ENCODE measurements at places on chromosomes 1 and 21.

- DNase-seq: no peak
Measured at GRCh38 chr1:96487394-96487793, 234.2 kb upstream of the PTBP2 start.

- DNase-seq: no peak
Measured at GRCh38 chr21:43956019-43956669, 56.0 kb upstream of the TRAPPC10 start.

DNA sequence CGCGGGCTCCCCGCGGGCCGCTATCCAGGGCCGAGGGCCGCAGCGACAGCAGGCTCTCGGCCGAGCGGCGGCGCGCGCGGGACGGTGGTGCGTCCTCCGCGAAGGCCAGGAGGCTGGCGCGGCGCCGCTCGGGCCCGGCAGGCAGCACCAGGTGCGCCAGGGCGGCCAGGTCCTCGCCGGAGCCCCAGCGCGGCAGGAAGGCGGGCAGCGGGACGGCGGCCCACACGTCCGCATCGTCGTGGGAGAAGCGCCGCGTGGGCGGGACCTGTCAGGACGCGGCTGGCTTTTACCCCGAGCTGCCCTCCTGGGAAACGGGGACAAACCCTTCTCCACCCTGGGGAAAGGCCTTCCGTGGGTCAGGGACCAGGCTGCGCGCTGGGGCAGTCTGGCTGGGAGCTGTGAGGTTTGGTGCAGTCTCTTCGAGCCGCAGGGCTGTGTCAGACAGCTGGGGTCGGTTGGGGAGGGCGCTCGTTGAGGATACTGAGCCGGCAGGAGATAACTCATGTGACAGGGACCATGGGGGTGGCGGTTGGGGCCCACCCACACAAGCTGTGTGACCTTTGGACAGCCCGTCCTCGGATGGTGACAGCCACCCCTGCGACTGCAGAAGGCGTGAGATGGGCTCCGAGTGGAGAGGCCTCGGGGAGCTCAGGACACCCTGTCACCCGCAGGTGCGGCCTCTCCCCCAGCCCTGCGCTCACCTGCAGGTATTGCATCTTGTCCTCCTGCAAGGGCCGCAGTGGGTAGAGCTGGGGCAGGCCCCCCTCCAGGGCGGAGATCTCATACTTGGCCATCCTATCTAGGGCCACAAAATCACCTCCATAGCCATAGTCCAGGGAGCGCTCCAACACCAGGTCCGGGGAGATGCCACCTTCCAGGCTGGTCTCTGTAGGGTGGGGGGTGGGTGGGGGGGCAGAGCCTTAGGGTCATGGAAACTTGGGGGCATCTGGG, 6.0 kb downstream of the HES3 start:
- no peak for DNase-seq

GRCh38 chr1:204265665-204266064, 51.9 kb upstream of the GOLT1A start:
- DNase-seq: no peak

DNA sequence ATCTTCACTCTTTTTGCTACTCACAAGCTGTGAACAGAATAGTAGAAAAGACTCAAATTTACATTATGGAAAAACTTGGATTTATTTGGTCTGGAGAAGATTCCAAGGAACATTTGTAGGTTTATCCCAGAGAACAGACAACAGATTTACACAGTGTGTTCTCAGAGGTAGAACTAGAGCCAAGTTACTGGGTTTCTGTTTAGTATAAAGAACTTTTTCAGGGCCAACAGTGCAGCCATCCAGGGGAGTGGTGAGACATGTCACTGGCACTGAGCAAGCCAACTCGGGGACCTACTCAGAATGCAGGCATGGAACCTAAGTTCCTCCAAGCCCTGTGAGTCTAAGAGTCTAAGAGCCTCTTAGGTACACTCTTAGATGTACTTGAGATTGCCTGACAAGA, 142.6 kb downstream of the OMA1 start:
- no peak for DNase-seq

DNA sequence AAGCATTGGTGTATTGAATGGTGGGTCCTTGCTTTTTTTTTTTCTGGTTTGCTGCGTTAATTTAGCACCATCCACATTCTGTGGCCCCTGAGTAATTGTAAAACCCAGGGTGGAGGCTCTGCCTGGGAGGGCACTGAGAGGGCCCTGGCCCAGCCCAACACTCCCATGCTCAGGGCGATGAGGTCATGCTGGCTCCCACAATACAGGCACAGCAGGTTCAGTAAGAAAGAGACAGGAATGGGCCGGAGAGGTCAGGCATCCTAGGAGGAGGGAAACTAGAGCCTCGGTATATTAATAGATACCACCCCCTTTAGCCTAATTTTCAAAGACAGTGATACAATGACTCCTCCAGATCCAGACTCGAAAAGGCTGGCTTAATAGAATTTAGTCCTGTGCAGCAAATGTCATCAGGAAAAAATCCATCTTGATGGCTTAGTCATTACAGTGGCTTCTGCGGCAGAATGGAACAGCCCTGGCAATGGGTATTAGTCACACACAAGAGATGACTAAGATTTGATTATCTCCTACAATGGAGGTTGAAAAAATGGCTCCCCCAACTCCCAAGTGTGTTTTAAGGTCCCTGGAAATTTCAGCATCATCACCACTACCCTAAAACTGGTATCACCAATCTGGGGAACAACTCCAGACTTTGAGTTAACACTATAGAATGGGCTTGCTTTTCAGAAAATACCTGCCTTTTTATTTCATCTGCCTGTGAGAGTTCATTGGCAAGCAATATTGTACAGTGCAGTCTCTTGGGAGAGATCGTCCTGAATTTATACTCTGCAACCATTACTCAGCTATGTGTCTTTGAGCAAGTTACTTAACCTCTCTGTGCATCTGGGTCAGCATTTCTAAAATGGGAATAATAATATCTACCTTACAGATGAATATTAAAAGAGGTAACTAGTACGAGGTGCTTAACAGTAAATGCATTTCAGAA, 43.9 kb upstream of the LYST start:
- no peak for DNase-seq
